ENCODE measurements at places on chromosomes 2 and 18. TPM values are rescaled to one million over a fixed set of nuclear protein-coding genes. Genes with fewer than 3 reads are reported as not detected.

The OSR1 gene
- 8.5 TPM for total RNA-seq

The ANKRD36 gene
- 58.0 TPM for total RNA-seq

The FSHR gene
- total RNA-seq: not detected

The HOXD8 gene
- total RNA-seq: 19.5 TPM

The ITGA4 gene
- 8.4 TPM for total RNA-seq

The INPP1 gene
- 15.5 TPM for total RNA-seq

The SETBP1 gene
- total RNA-seq: 38.7 TPM

The C2orf15 gene
- 0.44 TPM for total RNA-seq

The PRKAG3 gene
- not detected for total RNA-seq

The SGPP2 gene
- total RNA-seq: not detected

The LRATD1 gene
- 5.7 TPM for total RNA-seq

The GEN1 gene
- 2.3 TPM for total RNA-seq

The FLACC1 gene
- 2.1 TPM for total RNA-seq

The RAD51AP2 gene
- not detected for total RNA-seq

The GIGYF2 gene
- total RNA-seq: 68.7 TPM

The MARCHF4 gene
- not detected for total RNA-seq

The DSG1 gene
- not detected for total RNA-seq

The HOXD4 gene
- 17.1 TPM for total RNA-seq

The ARHGAP15 gene
- 47.4 TPM for total RNA-seq

The AGXT gene
- not detected for total RNA-seq

The RNF149 gene
- 65.3 TPM for total RNA-seq

The C2orf72 gene
- 0.20 TPM for total RNA-seq

The CFAP210 gene
- 0.87 TPM for total RNA-seq

The PJVK gene
- 6.1 TPM for total RNA-seq

The SCN1A gene
- total RNA-seq: not detected

The CPS1 gene
- 5.9 TPM for total RNA-seq

The TMEM169 gene
- total RNA-seq: 2.7 TPM

The GPR155 gene
- 14.2 TPM for total RNA-seq

The TNFAIP6 gene
- total RNA-seq: 6.6 TPM

Measured in tibial nerve (tissue), 4 donors.